ENCODE measurements at places on chromosomes 16 and 17.

DNA sequence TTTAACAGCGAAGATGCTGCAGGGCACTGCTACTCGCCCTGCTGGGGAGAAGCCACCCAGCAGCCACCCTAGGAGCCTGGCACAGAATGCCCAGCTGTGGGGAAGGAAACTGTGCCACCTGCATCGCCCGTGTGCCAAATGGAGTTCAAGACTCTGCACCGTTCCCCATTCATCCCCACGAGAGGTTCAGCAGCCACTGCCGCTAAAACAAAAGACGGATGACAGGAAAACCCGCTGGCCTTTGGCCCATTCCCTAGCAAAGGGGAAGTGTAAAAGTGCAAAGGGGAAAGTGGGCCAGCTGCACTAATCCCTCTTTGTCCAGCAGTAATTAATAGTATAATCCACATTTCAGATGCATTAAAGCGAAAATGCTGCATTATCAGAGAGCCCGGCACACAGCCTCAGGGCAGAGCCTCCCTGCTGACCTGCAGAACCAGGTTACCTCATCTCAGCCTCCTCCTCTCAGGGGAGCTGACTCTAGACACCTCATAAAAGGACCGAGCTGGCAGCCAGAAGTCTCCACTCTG is 37.7 kb downstream of the ZFHX3 start:
- DNase-seq = no peak

- no peak for DNase-seq
Observed at GRCh38 chr16:55126456-55126855, 195.8 kb downstream of the IRX5 start.

DNA sequence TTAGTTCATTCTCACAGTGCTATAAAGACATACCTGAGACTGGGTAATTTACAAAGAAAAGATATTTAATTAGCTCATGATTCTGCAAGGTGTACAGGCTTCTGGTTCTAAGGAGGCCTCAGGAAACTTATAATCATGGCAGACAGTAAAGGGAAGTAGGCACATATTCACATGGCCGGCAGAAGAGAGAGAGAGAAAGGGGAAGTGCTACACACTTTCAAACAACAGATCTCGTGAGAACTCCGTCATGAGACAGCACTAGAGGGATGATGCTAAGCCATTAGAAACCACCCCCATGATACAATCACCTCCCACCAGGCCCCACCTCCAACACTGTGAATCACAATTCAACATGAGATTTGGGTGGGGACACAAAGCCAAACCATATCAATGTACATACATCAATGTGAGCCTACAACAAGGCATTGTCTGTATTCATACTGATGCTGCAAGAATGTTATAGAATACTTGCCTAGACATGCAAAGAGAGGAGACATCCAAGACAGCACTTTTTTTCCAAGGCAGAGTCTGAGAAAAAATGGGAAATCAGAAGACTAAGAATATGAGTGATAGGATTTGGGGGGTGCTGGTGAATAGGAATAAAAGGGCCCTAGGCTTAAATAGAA is 114.8 kb upstream of the XYLT1 start:
- no peak for DNase-seq

- no peak for DNase-seq
Observed at GRCh38 chr17:64123114-64123513, 6.8 kb downstream of the ERN1 start.
